Caco-2 (cell line): ENCODE measurements at places on chromosomes 2 and 18. TPM values are rescaled to one million over a fixed set of nuclear protein-coding genes. Genes with fewer than 3 reads are reported as not detected.

SLC23A3 gene
- 6.5 and 7.1 TPM in 2 replicates for total RNA-seq

- DNase-seq: no peak
- no peaks in the 10 kb centered on the region for H3K36me3 ChIP-seq
- no peak overlapping the region for H3K27ac ChIP-seq
These were observed 118.5 kb upstream of the SALL3 start for GRCh38 chr18:78861116-78861515.

DNA sequence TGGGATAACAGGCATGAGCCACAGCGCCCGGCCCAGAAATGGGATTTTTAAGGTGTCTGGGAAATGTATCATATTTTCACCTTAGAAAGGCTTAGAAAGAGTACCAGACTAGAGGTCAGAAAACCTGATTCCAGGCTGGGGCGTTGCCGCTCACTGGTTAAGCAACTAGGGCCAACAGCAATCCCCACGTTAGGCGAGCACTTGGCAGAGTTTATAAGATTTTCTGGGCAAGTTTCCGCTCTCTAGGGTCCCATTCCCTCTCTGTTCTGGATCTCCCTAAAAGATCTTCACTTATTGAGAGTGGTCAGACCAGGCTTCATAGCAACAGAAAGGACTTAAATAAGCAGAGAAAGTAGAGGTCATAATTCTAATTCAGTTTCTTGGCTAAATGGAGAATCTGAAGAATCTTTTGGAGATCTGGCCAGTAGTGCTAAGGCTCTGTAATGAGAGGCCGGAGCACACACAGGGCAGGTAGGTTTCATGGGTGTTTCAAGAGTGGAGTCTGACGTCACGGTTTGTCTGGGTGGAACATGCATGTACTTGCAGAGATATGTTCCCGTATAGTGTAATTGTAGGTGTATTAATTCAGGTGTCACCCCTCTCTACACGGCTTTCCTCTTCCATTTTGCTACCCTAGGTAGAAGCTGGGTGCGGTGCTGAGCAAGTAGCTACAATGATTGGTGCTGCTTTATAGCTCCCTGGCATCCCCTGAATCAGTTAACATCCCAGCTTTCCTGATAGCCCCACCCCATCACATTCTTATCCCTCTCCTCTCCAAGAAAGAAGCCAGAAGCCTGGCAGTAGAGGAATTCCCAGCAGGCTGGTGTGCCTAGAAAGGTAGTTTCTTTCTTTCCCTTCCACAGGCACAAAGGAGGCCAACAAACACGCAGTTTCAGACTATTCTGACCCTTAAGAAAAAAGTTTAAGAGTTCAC is 4.4 kb upstream of the SMAD7 start:
- DNase-seq: no peak
- no peaks in the 10 kb centered on the region for H3K4me1 ChIP-seq
- H3K36me3 ChIP-seq: no peaks in the 10 kb centered on the region
- H3K4me3 ChIP-seq: no peak overlapping the region
- H3K27ac ChIP-seq: no peak overlapping the region
- H3K27me3 ChIP-seq: no peaks in the 10 kb centered on the region

RUFY4 gene
- total RNA-seq: not detected in 2 replicates

- H3K36me3 ChIP-seq: no peaks in the 10 kb centered on the region
- H3K27me3 ChIP-seq: no peaks in the 10 kb centered on the region
- H3K4me1 ChIP-seq: no peaks in the 10 kb centered on the region
- no peak for DNase-seq
These were observed 352.4 kb upstream of the SMIM21 start for GRCh38 chr18:75779910-75780309.

GRCh38 chr2:240598311-240598911 is 11.9 kb downstream of the CAPN10 start:
- no peaks in the 10 kb centered on the region for H3K27me3 ChIP-seq
- DNase-seq: peak; percentile 25
- no peak overlapping the region for H3K27ac ChIP-seq
- no peak overlapping the region for H3K4me3 ChIP-seq
- no peaks in the 10 kb centered on the region for H3K4me1 ChIP-seq
- H3K36me3 ChIP-seq: no peaks in the 10 kb centered on the region; the same call in 1 of the 2 replicates

DNA sequence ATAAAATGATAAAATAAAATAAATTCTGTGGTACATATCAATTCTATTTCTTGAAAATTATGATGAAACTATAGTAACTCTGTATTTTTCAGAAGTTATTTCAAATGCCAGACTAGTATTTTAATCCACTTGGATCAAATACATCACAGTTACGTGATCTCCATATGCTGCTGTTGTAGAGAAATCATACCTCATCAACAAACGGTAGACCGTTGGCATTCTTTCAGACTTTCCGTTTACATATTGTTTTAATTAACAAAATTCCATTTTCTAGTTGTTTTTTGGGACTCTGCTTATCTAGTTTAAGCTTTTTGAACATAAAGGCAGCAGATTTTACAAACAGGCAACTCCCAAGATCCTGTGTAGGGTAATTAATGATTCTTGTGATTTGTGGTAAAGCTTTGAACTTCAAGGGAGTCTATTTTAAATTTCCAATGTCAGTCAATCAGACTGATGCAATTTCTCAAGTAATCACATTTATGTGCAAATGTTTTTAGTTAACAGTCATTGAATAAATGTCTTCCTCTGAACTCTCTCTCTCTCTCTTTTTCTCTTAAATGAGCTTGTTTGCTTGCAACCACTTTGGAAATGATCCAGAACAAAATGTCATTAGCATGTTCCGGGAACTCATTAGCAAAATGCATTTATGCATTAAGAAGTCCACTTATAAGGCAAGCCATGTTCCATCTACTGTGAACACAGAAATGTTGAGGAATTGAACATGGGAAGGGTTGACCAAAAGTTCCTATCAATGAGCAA is 31.8 kb downstream of the NYAP2 start:
- H3K27ac ChIP-seq: no peak overlapping the region
- no peak overlapping the region for H3K4me3 ChIP-seq
- H3K27me3 ChIP-seq: no peaks in the 10 kb centered on the region
- H3K4me1 ChIP-seq: no peaks in the 10 kb centered on the region
- DNase-seq: no peak
- no peaks in the 10 kb centered on the region for H3K36me3 ChIP-seq

ALPG gene
- 1.9 and 2.5 TPM in 2 replicates for total RNA-seq
